ENCODE measurements at places on chromosomes 4 and X. TPM values are rescaled to one million over a fixed set of nuclear protein-coding genes. Genes with fewer than 3 reads are reported as not detected.
A peak's percentile ranks its signal among the peaks of the same experiment; 100 is the strongest.

DNA sequence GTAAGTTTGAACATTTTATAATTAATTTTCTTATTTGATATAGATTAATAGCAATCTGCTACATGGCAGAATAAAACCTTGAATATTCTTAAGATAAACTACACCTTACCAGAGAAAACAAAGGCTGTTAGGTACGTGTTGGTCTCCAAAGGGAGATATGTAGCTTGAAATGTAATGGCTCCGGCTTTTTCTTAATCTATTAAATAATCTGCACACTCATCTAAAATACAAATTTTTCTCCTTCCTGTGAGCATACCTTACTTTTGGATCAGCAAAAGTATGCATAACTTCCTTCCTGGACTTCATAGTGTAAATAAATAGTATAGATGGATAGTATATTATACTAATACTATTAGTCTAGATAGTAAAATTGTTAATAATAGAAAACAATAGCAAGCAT, 141.3 kb downstream of the JADE1 start:
- no peaks in the 10 kb centered on the region for H3K4me1 ChIP-seq
- no peaks in the 10 kb centered on the region for H3K36me3 ChIP-seq
- H3K27ac ChIP-seq: no peak overlapping the region
- H3K4me3 ChIP-seq: no peak overlapping the region
- no peak for DNase-seq
- H3K27me3 ChIP-seq: no peaks in the 10 kb centered on the region

CXCL5 gene
- total RNA-seq: 0.04 TPM

- H3K4me1 ChIP-seq: peaks cover 4% of the 10 kb centered on the region
- no peak overlapping the region for H3K4me3 ChIP-seq
- peak; percentile 87 for DNase-seq
- H3K27me3 ChIP-seq: no peaks in the 10 kb centered on the region
Observed at GRCh38 chr4:85968945-85969819, 390.7 kb downstream of the MAPK10 start.

PPP2R2C gene
- 0.09 TPM for total RNA-seq

DNA sequence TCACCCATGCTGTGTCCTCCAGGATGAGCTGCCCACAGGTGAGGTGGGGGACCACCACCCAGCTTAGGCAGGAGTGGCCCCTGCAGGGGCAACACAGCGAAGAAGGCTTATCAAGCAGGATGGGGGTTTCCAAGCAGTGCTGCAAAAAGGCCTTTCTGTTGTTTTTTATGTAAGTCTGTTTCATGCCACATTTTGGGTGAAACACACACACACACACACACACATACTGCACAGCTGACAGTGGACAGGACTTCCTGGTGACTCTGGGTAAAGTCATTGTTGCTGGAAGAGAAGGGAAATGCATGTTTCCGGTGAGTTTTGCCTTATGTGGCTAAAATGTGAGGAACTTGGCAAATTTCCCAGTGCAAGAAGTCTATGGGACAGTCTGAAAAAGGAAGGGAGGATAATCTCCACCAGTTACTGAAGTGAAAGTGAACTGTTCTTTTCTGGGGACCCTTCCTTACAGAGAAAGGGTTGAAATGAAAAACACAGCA, 119.2 kb downstream of the IRF2 start:
- peak; percentile 97 for DNase-seq
- no peaks in the 10 kb centered on the region for H3K36me3 ChIP-seq
- H3K27me3 ChIP-seq: no peaks in the 10 kb centered on the region
- peaks cover 15% of the 10 kb centered on the region for H3K4me1 ChIP-seq
- peak overlapping the region; percentile 74 for H3K27ac ChIP-seq

GRCh38 chr4:138192113-138192512, 50.0 kb downstream of the SLC7A11 start:
- no peak overlapping the region for H3K27ac ChIP-seq
- H3K36me3 ChIP-seq: no peaks in the 10 kb centered on the region
- H3K4me1 ChIP-seq: no peaks in the 10 kb centered on the region
- no peak overlapping the region for H3K4me3 ChIP-seq
- H3K27me3 ChIP-seq: no peaks in the 10 kb centered on the region

DNA sequence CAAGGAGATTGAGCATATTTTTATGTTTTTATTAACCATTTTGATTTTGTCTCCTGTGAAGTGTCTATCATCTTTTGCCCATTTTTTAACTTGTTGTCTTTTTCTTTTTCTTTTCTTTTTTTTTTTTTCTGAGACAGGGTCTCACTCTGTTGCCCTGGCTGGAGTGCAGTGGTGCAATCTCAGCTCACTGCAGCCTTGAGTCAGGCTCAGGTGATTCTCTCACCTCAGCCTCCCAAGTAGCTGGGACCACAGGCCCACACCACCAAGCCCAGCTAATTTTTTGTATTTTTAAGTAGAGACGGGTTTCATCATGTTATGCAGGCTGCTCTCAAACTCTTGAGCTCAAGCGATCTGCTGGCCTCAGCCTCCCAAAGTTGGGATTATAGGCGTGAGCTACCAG, 4.6 kb upstream of the ADD1 start:
- no peaks in the 10 kb centered on the region for H3K27me3 ChIP-seq
- H3K36me3 ChIP-seq: peaks cover 24% of the 10 kb centered on the region
- H3K4me1 ChIP-seq: peaks cover 51% of the 10 kb centered on the region
- no peak overlapping the region for H3K27ac ChIP-seq

GRCh38 chr4:173370130-173370476, 651 bp upstream of the SAP30 start:
- H3K4me3 ChIP-seq: peak overlapping the region; percentile 83
- no peaks in the 10 kb centered on the region for H3K27me3 ChIP-seq
- no peaks in the 10 kb centered on the region for H3K4me1 ChIP-seq
- peaks cover 3% of the 10 kb centered on the region for H3K36me3 ChIP-seq
- DNase-seq: no peak

DNA sequence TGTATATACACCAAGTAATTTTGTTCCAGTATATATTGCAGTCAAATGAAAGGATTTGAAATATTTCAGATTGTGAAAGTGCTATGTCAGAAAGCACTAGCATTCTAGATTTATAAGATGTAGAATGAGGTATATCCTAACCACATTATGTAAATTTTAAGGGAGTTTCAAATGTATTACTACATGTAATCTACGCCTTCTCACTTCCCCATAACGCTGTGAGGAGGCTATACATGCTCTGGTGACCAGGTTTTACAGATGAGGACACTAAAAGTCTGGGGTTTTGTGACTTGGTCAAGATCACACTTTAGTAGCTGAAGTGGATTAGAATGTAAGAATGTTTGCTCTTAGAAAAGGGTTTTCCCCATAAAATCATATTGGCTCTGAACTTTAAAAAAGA, 8.1 kb downstream of the ENPEP start:
- no peak for DNase-seq
- no peaks in the 10 kb centered on the region for H3K36me3 ChIP-seq
- H3K4me1 ChIP-seq: no peaks in the 10 kb centered on the region
- no peak overlapping the region for H3K27ac ChIP-seq
- H3K4me3 ChIP-seq: no peak overlapping the region
- H3K27me3 ChIP-seq: no peaks in the 10 kb centered on the region

DNA sequence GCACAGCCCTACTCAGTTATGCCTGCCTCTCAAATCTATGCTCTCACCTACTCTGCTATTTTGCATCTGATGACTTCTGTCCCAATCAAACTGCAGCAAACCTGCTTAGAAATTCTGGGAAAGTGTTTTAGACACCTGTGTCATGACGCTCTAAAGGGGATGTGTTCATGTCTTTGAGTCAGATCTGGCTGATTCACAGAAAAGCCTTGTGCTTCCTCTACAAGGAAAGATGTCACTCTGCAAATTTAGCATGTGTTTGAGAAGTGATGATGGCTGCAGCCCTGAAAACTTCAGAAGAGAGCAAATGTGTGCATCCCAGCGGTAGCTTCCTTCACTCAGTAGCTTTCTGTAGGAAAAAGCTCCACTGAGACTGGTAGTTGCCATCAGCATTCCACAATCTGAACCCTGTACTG, 235.4 kb downstream of the MGST2 start:
- H3K27me3 ChIP-seq: no peaks in the 10 kb centered on the region
- no peak overlapping the region for H3K4me3 ChIP-seq
- H3K4me1 ChIP-seq: peaks cover 20% of the 10 kb centered on the region
- DNase-seq: peak; percentile 49

GRCh38 chrX:37666516-37666915, 19.1 kb upstream of the XK start:
- H3K27ac ChIP-seq: no peak overlapping the region
- peak; percentile 58 for DNase-seq
- H3K27me3 ChIP-seq: peaks cover 3% of the 10 kb centered on the region
- H3K4me1 ChIP-seq: no peaks in the 10 kb centered on the region

DNA sequence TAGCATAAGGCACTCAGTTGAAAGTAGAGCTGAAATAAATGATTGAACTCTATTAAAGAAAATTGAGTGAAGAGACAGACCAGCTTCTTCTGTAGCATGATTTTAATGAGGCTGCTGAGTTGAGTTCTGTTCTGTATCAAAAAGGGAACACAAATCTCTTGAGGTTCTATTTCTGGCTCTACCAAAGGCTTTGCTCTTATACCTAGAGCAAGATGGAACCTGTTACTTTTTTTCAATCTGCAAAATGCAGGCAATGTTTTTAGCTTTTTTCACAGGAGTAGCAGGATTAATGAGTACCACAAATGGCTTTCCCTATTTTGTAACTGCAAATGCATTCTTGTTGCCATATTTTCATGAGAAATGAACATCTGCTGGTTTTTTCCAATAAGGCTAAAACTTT, 4.2 kb upstream of the ERVMER34-1 start:
- peak; percentile 5 for DNase-seq
- H3K36me3 ChIP-seq: no peaks in the 10 kb centered on the region
- H3K27me3 ChIP-seq: peaks cover 22% of the 10 kb centered on the region
- H3K4me1 ChIP-seq: peaks cover 10% of the 10 kb centered on the region
- no peak overlapping the region for H3K27ac ChIP-seq

DNA sequence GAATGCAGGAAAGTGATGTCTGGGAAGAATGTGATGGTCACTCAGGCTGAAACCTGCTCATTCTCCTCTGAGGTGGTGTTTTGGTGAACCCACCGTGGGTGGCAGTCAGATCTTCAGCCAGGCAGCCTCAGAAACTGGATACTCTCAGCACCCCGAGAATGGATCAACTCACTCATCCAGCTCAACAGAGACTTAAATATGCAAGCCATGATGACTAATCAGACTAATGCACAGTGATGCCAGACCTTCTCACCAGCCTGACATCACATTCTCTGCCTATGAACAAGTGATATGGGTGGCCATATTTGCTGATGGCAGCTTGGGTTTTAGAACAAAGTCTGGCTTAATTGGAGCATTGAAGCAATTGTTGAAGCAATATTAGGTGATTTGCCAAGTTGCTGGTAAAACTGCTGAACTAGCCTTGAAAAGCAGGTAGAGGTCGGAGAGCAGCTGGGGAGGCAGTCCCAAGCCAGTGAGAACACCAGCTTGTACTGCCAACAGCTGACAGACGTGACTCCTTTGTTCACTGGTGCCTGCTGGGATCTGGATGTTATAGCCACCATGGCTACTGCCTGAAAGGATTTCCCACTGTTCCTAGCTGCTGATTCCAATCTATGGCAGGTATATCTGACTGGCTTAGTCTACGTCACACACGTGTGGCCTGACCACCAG, 608.1 kb downstream of the MID1IP1 start:
- DNase-seq: no peak
- peaks cover 3% of the 10 kb centered on the region for H3K4me1 ChIP-seq
- no peaks in the 10 kb centered on the region for H3K36me3 ChIP-seq
- no peak overlapping the region for H3K27ac ChIP-seq
- no peak overlapping the region for H3K4me3 ChIP-seq
- peaks cover 40% of the 10 kb centered on the region for H3K27me3 ChIP-seq

GRCh38 chrX:47885501-47885900, 48.8 kb downstream of the ZNF81 start:
- H3K36me3 ChIP-seq: no peaks in the 10 kb centered on the region
- H3K27ac ChIP-seq: no peak overlapping the region
- DNase-seq: no peak
- H3K4me3 ChIP-seq: no peak overlapping the region

PTCHD1 gene
- total RNA-seq: 0.53 TPM

SLC4A4 gene
- 14.9 TPM for total RNA-seq

GRCh38 chr4:55086578-55086977, 38.8 kb downstream of the KDR start:
- no peaks in the 10 kb centered on the region for H3K36me3 ChIP-seq
- DNase-seq: no peak
- peaks cover 11% of the 10 kb centered on the region for H3K4me1 ChIP-seq
- no peak overlapping the region for H3K27ac ChIP-seq

- peak overlapping the region; percentile 16 for H3K27ac ChIP-seq
- no peaks in the 10 kb centered on the region for H3K27me3 ChIP-seq
- no peak overlapping the region for H3K4me3 ChIP-seq
Observed at GRCh38 chr4:156672492-156673305, 298.9 kb downstream of the PDGFC start.

DNA sequence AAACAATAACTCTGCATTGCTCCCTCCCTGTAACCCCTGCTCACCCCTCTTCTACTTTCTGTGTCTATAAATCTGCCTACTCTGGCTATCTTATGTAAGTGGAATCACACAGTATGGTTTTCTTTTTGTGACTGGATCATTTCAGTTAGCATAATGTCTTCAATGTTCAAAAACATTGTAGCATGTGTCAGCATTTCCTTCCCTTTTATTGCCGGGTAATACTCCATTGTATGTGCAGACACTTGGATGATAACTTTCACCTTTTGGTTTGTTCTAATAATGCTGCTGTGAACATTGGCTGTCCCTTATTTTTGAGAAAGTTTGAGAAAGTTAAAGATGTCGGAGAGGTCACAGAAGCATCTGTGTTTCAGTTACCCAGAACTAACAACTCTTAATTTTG, 60.6 kb upstream of the TLR2 start:
- H3K4me1 ChIP-seq: no peaks in the 10 kb centered on the region
- peaks cover 66% of the 10 kb centered on the region for H3K36me3 ChIP-seq
- H3K27me3 ChIP-seq: no peaks in the 10 kb centered on the region
- H3K27ac ChIP-seq: no peak overlapping the region
- H3K4me3 ChIP-seq: no peak overlapping the region

DNA sequence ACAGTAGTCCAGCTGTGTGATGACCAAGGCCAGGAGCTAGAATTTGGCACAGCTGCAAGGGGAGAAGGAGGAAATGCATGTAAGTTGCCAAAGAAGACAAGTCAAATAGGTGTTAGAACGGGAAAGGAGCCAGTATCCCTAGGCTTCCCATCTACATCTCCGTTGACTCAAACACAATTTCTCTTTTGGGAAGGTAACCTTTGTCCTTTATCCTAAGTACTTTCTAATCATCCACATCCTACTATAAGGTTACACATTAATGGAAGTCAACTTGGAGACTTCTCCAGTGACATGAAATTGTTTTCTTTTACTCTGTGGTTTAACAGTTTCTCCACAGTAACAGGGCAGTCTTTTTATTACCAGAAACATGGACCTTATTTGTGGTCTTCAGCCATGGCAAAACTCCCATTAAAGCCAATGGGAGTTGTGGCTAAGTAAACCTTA, 620.0 kb downstream of the ANKRD50 start:
- no peak overlapping the region for H3K4me3 ChIP-seq
- no peaks in the 10 kb centered on the region for H3K36me3 ChIP-seq
- no peaks in the 10 kb centered on the region for H3K27me3 ChIP-seq
- peak; percentile 92 for DNase-seq

- H3K36me3 ChIP-seq: no peaks in the 10 kb centered on the region
- DNase-seq: no peak
- H3K4me1 ChIP-seq: no peaks in the 10 kb centered on the region
Observed at GRCh38 chr4:111454961-111455360, 690.3 kb upstream of the FAM241A start.

GRCh38 chrX:123340696-123341095, 156.6 kb downstream of the GRIA3 start:
- no peak overlapping the region for H3K27ac ChIP-seq
- no peaks in the 10 kb centered on the region for H3K36me3 ChIP-seq
- no peak overlapping the region for H3K4me3 ChIP-seq
- H3K4me1 ChIP-seq: no peaks in the 10 kb centered on the region
- no peaks in the 10 kb centered on the region for H3K27me3 ChIP-seq
- DNase-seq: no peak

BCOR gene
- 21.0 TPM for total RNA-seq

MAGEA11 gene
- not detected for total RNA-seq

APLN gene
- total RNA-seq: 5.7 TPM

GRCh38 chr4:153747406-153747955, 12.3 kb downstream of the RNF175 start:
- no peak overlapping the region for H3K27ac ChIP-seq
- H3K36me3 ChIP-seq: no peaks in the 10 kb centered on the region
- no peaks in the 10 kb centered on the region for H3K27me3 ChIP-seq
- no peak for DNase-seq
